ENCODE measurements at places on chromosomes 1 and 21. TPM values are rescaled to one million over a fixed set of nuclear protein-coding genes. Genes with fewer than 3 reads are reported as not detected.

DNA sequence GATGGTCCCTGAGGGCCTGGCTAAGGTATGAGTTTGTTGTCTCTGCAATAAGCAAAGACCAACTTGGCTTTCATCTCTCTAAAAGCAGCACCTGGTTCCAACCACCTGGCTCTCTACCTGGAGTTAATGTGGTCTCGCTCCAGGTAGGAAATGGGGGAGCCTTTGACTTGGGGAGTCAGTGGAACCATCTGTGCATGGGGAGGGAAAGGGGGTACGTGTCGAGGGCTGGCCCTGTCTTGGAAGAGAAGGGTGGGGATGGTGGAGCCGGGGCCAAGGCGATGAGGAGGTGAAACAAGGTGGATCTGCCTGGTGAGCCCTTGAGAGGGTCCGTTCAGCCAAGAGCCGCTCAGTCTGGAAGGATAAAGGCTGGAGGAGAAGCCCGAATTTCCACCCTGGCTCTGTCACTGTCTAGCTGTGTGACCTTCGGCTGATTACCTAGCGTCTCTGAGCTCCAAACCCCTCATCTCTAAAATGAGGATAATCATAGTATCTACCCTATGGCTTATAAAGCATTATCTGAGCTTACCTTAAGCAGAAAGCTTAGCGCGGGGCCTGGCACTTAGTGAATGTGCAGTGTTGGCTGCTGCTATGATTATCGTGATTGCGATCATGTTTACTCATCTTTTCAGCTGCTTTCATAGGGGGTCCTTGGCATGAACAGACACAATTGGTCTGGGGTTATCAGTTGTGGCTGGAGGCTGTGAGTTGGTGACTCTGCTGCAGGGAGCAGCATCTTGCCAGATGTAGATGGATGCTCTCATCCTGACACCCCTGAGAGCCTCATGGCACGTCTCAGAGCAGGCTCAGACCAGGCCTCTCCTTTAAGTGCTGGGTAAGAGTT is 78.7 kb downstream of the ACTL8 start:
- DNase-seq = no peak

GRCh38 chr1:78263459-78263858 is 217.7 kb downstream of the GIPC2 start:
- peak; percentile 47 for DNase-seq

- DNase-seq = no peak
Measured at GRCh38 chr1:178607718-178608408, 95.0 kb downstream of the TEX35 start.

KTI12 gene
- total RNA-seq = 8.3 TPM

GRCh38 chr1:65904681-65905083 is 112.0 kb downstream of the PDE4B start:
- DNase-seq = no peak

DNA sequence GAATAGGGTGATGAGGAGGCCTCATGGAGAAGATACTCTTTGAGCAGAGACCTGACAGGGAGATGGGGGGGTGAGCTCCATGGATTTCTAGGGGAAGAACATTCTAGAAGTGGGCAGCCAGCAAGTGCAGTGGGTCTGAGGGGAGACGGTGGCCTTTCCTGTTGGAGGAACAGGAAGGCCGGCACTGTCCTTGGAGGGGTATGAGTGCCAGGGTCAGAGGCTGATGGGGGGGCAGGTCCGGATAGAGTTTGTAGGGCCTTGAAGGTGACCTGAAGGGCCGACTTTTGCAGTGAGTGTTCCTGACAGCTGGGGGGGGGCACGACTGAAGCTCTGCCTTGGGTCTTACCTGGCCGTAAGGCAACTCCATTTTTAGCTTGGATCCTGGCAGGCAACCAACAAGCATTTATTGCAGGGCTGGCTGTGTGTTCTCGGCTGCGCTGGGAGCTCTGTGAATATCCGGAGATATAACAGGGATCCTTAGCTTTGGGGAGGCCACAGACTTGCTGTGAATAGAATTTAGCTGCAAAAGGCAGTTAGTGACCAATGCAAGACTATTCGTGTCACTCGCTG is 130.6 kb downstream of the MRPS6 start:
- DNase-seq = no peak

DNA sequence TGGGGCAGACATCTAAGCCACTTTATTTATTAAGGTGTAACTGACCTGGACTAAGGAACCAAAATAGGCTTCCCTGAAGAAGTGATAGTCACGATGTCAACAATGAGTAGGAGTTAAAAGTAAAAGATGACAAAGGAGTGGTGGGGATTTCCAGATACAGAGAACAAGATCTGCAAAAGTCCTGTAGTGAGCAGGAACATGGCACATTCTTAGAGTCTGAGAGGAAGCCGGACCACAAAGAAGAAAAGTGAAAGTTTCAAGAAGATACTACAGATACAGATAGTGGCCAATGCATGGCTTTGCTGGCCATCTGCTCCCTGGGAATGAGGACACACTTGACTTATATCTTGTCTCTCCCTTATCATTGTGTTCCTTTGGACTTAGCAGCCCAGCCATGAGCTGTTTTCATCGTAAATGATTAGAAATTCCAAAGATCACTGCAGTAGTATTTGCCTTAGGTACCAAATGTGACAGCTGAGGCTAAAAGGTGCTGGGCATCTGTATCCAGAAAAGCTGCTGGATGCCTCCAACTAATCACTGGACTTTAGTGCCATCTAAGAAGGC is 302.4 kb upstream of the NR5A2 start:
- DNase-seq = no peak

- DNase-seq = no peak
Measured at GRCh38 chr1:154557939-154558719, at the start of gene UBE2Q1. UBE2Q1 (minus strand) TSS chr1:154558662; CDS start chr1:154558553, 109 bp downstream.

NR5A2 gene
- total RNA-seq = 11.7 TPM

APOBEC4 gene
- total RNA-seq = not detected

GRCh38 chr1:213192026-213192425 is 141.0 kb downstream of the RPS6KC1 start:
- no peak for DNase-seq

DNA sequence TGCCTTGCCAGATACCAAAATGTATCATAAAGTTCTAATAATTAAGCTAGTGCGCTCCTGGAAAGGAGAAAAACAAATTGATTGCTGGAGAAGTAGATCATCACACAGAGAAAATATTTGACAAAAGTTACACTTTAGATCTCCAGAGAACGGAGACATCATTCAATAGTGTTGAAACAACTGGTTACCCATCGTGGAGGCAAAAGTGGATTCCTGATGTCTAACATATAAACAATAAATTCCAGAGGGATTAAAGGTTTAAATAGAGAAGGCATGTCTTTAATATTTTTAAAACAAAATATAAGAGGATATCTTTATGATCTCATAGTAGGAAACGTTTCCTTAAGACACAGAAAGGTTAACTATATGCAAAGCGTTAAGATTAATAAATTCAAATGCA is 41.0 kb downstream of the NRIP1 start:
- DNase-seq = no peak

GRCh38 chr1:43545695-43546387 is 15.2 kb downstream of the PTPRF start:
- DNase-seq = no peak

ERG gene
- 3.0 TPM for total RNA-seq

OR2L2 gene
- 0.10 TPM for total RNA-seq
